Naive thymus-derived CD8-positive, alpha-beta T cell (primary cell): ENCODE measurements at places on chromosomes 2 and 18. TPM values are rescaled to one million over a fixed set of nuclear protein-coding genes. Genes with fewer than 3 reads are reported as not detected.

The CAPN14 gene
- total RNA-seq, result 0.65 TPM

The C2orf66 gene
- total RNA-seq, result not detected

The KCNK3 gene
- total RNA-seq, result not detected

The ATP6V1B1 gene
- not detected for total RNA-seq

The COL3A1 gene
- total RNA-seq, result not detected

The IL18RAP gene
- 1.2 TPM for total RNA-seq

The ASB1 gene
- 53.3 TPM for total RNA-seq

The ITGA6 gene
- total RNA-seq, result 127 TPM

The TMEM17 gene
- not detected for total RNA-seq

The AFF3 gene
- 10.1 TPM for total RNA-seq

The POTEE gene
- total RNA-seq, result 0.11 TPM

The SAG gene
- not detected for total RNA-seq

The MGAT4A gene
- 291 TPM for total RNA-seq

The ANO7 gene
- total RNA-seq, result 0.77 TPM

The AKAIN1 gene
- not detected for total RNA-seq

The KYNU gene
- 0.65 TPM for total RNA-seq

The PIKFYVE gene
- total RNA-seq, result 50.6 TPM

The IL37 gene
- total RNA-seq, result not detected

The FARP2 gene
- total RNA-seq, result 22.9 TPM

The HRH4 gene
- total RNA-seq, result not detected

The ZNF142 gene
- total RNA-seq, result 45.0 TPM

The POTEI gene
- not detected for total RNA-seq

The ERICH2 gene
- not detected for total RNA-seq

The FAM117B gene
- 57.2 TPM for total RNA-seq

The ZNF892 gene
- total RNA-seq, result 3.0 TPM

The PRR30 gene
- not detected for total RNA-seq
